ENCODE measurements at places on chromosomes 3 and 15.

DNA sequence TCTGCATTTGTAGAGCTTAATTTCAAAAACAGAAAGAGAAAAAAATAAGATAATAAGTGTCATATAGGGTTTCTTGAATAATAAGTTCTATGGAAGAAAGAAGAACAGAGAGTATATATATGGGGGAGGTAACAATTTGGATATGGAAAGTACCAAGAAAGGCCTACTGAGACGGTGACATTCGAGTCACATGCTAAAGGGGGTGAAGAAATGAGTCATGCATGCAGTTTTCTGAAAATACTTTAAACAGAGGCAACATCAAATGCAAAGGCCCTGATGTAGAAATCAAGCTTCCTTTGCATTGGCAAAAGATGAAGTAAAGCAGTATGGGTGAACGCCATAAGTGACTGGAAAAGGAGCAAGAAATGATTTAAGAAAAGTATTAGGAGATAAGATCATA is 371.6 kb upstream of the ZNF385D start:
- DNase-seq = no peak

- no peak for DNase-seq
Measured at GRCh38 chr3:173003956-173004355, 137.1 kb downstream of the SPATA16 start.

DNA sequence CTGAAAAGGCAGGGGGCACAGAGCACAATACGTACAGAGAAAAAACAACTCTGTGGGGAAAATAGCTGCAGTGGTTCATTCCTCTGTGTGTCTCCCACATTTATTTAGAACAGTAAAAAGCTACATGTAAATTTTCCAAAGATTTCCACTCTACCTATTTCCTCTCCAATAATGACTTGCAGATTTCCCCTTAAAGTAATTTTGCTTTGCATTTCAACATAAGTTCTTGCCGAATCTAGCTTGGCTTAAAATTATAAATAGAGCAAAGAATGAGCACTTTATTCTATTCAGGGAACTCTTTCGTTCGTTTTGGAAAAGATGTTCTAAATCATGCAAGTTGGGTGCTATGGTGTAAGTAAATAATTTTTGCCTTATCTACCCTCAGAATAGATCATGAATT is 58.2 kb upstream of the NR2E3 start:
- no peak for DNase-seq

DNA sequence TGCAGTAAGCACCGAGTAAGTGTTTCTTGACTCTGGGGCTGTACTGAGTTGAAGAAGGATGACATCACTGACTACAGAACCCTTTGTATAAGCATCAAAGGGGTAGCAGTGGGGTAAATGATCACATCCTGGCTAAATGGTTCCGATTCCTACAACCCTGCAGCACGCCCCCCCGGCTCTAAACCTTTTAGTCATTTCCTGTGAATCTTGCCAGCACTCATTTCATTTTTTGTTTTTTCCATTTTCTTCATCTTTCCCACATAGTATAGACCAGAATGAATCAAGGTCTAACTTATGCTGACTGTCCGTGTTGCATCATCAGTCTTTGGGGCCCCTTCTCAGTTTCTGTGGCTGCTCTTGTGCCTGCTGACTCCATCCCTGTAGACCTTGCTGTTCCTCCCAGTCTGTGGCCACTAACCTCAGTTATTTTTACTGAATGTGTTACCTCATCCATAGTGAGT is 383.1 kb upstream of the TPRG1 start:
- DNase-seq = peak; percentile 94

DNA sequence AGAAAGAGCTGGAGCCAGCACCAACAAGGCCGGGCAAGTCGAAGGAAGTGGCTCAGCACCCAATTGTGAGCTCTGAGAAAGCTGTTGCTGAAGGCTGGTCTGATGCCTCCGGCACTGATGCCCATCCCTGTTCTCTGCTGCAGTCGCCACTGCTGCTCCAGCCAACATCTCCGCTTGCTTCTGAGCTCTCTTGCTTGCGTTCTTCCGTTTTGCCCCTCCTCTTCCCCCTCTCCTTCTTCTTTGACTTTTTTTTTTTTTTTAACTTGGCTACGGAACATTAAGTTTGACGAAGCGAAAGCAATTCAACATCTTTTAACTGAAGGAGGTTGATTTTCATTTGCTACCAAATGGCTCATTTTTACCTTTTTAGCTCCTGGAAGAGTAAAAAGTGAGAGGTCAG is 442.9 kb downstream of the MCTP2 start:
- DNase-seq = no peak

DNA sequence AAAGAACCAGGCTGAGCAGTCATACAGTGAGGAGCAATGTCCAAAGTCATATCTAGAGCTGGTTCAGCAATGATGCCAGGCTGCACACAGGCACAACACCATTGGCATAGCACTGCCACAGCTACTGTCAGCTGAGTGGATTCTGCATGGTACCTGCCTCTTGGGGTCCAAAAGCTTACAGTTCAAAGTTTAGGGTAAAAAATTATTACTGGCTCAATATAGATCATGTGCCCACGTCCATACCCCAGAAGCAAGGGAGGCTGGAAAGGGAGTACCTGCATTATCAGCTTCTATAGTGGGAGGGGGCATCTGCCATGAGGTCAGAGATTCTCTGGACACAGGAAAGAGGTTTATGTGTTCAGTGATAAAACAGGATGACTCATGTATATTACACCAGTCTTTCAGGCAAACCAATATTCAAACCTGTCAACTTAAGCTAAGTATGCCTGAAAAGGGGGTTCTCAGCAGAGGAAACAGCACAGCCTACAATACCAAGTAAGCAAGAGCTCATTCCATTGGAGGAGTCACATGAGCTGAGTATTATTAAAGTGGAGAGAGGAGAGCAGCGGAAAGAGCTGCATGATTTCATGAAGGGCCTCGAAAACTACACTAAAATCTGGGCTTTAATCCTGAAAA is 99.0 kb downstream of the ANO10 start:
- DNase-seq = no peak

DNA sequence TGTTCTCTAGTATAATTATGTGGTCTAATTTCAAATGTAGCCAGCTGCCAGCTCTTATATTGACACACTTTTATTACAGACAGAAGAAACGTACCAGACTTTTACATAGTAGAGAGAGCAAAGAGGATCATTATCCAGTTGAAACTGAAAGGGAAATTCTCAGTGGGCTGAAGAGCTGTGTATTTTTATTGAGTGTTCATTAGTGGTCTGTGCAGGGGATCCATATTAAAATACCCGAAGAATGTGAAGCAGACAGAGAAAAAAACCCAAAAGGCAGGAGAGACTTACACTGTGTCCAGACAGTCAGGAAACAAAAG is 41.3 kb downstream of the MYRIP start:
- no peak for DNase-seq

- DNase-seq = no peak
Measured at GRCh38 chr15:90367576-90367975, 15.5 kb downstream of the ZNF774 start.

DNA sequence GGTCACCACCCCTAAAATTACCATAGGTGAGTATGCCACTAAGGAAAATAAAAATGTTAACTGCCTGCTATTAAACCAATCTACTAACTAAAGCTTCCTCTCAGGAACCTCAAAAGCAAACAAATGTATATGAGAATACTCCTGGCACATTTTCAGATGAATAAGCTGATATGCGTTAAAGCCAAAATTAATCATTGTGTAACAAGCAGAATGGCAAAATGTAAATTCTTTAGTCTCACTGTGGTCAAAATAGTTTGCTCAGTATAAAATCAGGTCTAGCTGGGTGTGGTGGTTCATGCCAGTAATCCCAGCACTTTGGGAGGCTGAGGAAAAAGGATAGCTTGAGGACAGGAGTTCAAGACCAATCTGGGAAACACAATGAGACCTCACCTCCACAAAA is 53.6 kb downstream of the SUMF1 start:
- peak; percentile 24 for DNase-seq

- peak; percentile 74 for DNase-seq
Measured at GRCh38 chr3:14319654-14320182, 82.7 kb upstream of the SLC6A6 start.

DNA sequence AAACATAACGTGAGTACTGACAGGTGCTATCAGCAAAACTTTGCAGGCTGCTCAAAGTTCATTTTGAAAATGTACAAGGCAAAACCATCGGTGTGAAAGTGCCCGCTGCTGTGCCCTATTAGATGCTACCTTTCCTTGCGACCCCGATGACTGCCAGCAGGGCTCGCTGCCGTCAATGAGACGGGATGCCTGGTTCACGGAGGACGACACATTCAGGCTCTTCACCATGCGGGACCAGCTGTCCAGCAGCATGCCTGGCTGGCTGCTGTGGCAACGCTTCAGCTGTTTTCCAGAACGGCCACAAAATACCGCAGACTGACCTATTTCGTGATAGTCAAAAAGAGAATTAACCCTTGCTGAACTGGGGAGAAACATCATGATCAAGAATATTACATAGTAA is 92.7 kb upstream of the OCA2 start:
- DNase-seq = peak; percentile 34

DNA sequence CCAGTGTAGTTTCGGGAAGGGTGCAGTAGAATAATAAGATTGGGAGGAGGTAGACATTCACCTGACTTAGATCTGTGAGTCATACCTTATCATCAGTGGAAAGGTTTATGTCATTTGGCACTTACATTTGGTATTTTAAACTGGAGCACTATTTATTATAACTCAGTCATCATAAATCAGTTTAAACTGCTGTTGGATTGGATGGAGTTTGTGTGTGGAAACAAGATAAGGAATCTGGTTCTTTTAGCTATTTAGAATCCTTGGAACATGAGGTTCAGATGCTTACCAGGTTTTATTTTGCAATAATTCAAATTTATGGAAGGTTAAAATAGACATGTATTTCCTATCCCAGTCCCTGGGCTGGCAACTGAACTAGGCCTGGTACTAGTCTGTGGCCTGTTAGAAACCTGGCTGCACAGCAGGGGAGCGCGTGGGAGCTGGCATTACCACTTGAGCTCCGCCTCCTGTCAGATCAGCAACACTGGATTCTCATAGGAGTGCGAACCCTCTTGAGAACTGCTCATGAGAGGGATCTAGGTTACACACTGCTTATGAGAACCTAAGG is 34.5 kb downstream of the ZFAND6 start:
- DNase-seq = no peak

DNA sequence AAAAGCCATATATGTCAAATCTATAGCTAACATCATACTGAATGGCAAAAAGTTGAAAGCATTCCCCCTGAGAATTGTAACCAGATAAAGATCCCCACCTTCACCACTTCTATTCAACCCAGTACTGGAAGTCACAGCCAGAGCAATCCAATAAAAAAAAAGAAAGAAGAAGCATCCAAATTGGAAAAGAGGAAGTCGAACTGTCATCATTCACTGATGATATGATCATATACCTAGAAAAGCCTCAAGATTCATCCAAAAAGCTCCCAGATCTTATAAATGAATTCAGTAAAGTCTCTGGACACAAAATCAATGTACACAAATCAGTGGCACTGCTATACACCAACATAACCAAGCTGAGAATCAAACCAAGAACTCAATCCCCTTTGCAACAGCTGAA is 97.4 kb downstream of the CBLB start:
- no peak for DNase-seq

- no peak for DNase-seq
Measured at GRCh38 chr3:89452066-89452465, 344.6 kb downstream of the EPHA3 start.

DNA sequence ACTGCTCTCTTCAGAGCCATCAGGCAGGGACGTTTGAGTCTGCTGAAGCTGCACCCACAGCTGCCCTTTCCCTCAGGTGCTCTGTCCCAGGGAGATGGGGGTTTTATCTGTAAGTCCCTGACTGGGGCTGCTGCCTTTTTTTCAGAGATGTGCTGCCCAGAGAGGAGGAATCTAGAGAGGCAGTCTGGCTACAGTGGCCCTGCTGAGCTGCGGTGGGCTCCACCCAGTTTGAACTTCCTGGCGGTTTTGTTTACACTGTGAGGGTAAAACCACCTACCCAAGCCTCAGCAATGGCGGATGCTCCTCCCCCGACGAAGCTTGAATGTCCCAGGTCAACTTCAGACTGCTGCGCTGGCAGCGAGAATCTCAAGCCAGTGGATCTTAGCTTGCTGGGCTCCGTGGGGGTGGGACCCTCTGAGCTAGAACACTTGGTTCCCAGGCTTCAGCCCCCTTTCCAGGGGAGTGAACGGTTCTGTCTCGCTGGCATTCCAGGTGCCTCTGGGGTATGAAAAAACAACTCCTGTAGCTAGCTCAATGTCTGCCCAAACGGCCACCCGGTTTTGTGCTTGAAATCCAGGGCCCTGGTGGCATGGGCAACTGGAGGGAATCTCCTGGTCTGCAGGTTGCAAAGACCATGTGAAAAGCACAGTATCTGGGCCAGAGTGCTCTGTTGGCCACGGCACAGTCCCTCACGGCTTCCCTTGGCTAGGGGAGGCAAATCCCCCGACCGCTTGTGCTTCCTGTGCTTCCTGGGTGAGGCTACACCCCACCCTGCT is 21.1 kb upstream of the ST6GAL1 start:
- DNase-seq = peak; percentile 13

DNA sequence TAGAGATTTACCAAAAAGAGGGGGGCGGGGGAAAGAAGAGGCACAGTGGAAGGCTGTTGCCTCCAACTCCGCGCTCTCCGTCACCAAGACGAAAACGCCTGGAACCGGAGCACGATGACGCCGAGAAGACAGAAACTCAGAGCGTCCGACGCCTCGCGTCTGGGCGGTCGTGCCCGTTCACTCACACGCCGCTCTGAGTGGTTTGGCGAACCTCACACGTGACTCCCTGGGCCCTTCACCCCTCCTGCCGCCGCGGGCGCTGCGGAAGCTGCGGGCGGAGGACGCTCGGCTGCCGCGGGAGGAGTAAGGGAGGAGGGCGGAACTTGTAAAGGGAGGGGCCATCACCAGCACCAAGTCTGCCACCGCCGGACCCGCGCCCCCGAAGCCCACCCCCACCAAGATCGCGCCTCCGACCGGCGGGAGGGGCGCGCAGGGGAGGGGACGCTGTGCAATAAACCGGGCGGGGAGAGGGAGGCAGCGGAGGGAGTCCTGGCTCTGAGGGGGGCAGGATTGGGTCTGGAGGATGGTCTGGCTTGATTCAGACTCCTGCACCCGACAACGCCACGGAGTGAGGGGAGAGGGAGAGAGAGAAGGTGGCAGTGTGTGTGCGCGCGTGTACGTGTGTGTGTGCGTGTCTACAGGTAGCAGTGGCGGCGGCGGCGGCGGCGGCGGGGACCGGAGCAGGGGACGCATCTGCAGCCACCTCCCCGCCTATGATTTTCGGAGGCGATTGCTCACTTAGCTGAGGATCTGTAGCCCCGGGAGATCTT is 1.9 kb upstream of the NLGN1 start:
- DNase-seq = peak; percentile 83

- no peak for DNase-seq
Measured at GRCh38 chr15:83132861-83133523, 25.5 kb downstream of the TM6SF1 start.

DNA sequence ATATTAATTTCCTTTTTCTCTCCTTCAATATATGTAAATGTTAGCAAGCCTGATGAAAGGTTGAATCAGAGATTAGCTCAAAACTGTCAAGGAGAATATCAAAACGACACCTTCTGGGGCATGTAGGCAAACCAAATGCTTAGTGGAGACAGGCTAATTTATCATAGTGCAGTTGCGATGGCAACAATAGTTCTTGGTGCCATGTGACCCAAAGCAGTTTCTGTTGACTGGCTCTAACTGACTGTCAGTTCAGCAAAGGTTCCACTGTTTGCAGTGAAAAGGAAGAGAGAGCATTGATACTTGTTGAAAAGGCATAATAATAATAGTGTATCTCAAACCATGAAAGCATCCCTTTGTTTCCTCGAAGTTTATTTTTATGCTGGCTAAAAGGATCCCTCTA is 513.9 kb downstream of the NLGN1 start:
- DNase-seq = no peak

- peak; percentile 80 for DNase-seq
Measured at GRCh38 chr3:160413613-160414248, 14.3 kb downstream of the SMC4 start.

Measured in fibroblast of skin of scalp (primary cell).